ENCODE measurements at places on chromosomes 6 and 20.

GRCh38 chr6:15400572-15401004 is 154.7 kb downstream of the JARID2 start:
- peak; percentile 55 for DNase-seq

DNA sequence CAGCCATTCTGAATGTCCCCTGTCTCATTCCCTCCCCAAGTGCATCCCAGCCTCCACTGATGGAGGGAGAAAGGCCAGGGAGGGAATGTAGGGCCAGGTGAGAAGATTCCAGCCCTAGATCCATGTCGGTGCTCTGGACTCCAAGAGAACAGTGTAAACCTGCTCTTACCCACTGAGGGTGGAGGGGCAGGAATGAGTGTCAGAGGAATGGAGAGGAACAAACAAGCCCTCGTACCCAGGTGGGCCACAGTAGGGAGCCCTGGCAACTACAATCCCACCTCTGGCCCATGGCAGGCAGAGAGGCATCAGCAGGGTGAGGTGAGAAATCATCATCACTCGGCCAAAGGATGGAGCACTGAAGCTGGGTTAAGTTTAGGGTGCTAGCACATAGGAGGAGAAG is 54.6 kb downstream of the STAU1 start:
- no peak for DNase-seq

- no peak for DNase-seq
These were observed 192.7 kb upstream of the PMEPA1 start for GRCh38 chr20:57902473-57902872.

- DNase-seq, result no peak
These were observed 13.9 kb downstream of the JPH2 start for GRCh38 chr20:44173116-44173515.

GRCh38 chr6:132813173-132813856 is 1.1 kb upstream of the RPS12 start:
- no peak for DNase-seq

- no peak for DNase-seq
These were observed 16.9 kb downstream of the RAB44 start for GRCh38 chr6:36714511-36714910.

DNA sequence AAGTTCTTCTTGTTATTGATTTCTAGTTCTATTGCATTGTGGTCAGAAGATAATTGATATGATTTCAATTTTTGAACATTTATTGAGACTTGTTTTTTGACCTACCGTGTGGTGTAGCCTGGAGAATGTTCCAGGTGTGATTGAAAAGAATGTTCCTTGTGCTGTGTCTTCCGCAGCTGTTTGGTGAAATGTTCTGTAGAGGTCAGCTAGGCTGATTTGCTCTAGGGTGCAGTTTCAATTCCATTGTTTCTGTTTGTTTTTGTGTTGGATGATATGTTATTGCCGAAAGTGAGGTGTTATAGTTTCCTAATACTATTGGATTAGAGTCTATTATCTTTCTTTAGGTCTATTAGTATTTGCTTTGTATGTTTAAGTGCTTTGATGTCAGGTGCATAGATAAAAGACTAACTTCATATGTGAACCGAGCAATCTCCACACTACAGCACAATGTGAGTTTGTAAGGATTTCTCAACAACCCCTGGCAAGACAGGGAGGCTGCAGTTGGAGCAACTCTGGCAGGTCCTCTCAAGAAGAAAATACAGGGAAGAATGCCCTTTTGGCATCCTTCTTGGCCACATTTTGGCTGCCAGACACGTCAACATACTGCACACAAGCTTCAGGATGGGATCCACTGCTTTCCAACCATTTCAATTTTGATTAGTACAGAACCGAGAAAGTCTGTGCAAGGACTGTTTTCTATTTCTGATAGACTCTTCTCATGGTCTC is 320.7 kb downstream of the RNF144B start:
- DNase-seq, result no peak

DNA sequence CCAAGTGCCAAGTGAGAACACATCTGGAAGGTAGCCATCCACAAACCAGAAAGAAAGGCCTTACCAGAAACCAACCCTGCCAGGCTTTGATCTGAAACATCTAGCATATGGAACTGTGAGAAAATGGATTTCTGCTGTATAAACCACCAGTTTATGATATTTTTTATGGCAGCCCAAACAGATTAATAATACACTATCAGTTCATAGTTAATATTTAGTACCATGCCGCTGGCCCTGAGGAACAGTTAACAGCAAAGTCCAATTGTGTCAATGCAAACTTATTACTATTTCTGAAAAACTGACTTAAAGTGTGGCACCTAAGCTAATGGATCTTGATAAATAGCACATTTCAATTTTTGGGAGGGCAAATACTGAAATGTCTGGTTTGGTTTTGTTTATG is 35.4 kb upstream of the PRSS35 start:
- no peak for DNase-seq

DNA sequence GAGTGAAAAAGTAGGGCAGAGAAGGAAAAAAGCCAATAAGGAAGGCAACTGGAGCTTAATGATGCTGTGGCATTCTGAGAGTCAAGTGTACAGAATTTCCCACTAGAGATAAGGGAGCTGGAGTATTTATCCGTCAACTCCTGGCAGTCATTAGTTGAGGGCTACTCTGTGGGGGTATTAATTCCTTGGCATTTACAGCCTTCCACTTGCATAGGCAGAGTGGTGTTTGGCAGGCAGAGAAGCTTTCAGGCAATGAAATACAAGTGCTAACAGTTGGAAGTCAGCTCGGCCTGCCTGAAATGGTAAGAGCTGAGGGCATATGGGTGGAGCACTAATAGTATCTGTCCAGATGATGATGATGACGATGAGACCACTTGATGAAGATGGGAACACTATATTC is 207.3 kb upstream of the FLRT3 start:
- no peak for DNase-seq

DNA sequence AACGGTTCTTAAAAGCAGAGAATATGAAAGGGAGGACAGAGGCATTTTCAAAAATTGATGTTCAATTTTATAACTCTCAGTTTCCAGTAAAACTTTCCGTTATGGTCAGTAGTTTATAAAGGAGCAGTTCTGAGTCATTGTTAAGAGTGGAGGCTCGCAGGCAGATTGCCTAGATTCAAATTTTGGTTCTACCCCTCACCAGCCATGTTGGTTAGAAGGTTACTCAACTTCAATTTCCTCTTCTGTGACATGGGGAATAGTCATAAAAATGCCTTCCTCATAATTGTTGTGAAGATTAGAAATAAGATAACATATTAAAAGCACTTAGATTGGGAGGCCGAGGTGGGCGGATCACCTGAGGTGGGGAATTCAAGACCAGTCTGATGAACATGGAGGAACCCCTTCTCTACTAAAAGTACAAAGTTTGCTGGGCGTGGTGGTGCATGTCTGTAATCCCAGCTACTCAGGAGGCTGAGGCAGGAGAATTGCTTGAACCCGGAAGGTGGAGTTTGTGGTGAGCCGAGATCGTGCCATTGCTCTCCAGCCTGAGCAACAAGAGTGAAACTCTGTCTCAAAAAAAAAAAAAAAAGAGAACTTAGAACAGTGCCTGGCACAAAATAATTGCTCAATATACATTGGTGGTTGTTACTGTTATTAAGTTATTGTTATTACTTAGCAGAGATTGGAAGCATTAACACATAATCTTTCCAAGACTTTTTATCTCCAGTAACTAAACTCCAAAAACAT is 348.9 kb downstream of the NRN1 start:
- DNase-seq, result no peak

GRCh38 chr6:97081010-97081590 is 156.6 kb downstream of the KLHL32 start:
- no peak for DNase-seq

GRCh38 chr6:116370760-116371119 is at the start of gene DSE:
Gene DSE, plus strand, starts transcription at chr6:116370947. Its CDS starts 28,304 bp downstream, at chr6:116399251.
- DNase-seq, result peak; percentile 50

DNA sequence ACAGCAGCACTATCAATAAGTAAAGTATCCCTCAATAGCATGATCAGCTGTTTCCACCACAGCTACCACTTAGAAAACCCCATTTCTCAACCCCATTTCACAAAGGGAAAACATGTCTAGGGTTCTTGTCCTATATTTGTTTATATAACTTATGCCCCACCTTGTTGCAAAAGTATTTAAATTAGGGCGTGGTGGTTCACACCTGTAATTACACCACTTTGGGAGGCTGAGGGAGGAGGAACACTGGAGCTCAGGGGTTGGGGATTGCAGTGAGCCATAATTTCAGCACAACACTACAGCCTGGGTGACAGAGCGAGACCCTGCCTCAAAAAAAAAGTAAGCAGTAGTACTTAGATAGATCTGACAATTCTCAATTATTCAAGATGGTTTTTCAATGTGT is 3.7 kb downstream of the MRPL14 start:
- no peak for DNase-seq

DNA sequence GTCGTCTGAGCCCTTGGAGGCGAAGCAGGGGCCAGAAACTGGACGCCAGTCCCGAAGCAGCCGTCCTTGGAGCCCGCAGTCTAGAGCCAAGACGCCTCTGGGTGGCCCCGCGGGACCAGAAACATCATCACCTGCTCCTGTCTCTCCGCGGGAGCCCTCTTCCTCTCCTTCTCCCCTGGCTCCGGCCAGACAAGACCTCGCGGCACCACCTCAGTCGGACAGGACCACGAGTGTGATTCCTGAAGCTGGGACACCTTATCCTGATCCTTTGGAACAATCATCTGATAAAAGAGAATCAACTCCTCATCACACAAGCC is 416 bp downstream of the RSPH4A start:
- no peak for DNase-seq

- DNase-seq, result no peak
These were observed 329.7 kb downstream of the CDH4 start for GRCh38 chr20:61581825-61582188.

DNA sequence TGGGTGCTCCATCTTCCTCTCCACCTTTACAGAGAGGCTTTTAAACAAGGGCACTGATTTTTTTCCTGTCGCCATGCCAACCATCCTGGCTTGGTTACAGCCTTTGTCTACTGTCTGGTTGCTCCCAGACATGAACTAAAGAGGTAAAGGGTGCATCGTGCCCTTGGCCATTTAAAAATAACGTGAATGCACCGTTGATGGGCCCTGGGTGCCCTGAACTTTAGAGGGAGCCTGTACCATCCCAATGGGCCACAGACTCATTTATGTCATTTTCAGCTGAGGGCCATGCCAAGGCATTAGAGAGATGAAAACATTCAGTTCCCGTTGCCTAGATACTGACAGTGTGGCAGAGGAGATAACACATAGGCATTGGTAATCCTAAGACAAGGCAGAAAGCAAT is 23.3 kb downstream of the TMC2 start:
- DNase-seq, result peak; percentile 31

- DNase-seq, result no peak
These were observed 200.3 kb downstream of the ANKRD60 start for GRCh38 chr20:58028123-58028522.

DNA sequence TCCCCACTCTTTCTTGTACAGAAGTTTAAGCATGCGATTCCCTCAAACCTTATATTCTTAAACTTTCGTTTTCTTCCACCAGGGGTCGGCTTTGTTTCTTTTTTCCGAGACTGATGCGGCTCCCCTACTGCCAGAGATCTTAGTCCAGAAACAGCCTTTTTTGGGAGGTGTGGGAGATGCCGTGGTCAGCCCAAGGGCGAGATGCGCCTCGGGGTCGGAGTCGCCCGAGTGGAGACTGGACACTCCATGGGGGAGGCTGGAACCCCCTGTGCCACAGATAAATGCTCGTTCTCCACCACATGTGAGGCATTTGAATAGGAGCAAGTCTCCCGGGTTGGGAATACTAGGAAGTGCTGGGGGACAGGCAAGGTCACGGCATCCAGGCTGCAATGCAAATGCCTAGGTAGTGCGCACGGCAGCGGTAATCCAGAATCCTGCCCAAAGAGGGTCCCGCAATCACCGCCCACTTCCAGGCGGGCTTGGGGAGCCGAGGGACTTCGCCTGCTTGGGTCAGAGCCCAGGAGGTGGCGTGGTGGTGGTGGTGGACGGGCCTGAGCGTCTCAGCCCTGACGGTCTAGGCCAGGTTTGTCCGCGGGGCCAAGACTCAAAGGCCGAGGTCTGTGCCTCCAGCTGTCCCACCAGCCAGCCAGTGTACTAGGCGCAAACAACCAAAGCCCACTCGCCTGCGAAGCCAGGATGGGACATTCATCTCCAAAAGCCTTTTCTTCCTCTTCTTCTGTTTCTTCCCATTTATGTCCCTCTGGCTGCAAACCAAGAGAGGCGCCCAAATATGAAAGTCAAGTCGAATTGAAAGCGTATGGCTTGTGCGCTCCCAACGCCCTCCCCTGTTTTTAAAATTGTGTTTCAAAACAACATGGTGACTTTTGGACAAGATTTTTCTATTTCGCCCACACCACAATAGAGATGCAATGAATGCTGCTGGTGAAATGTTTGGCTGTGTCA is 39.3 kb upstream of the OSTM1 start:
- DNase-seq, result no peak

DNA sequence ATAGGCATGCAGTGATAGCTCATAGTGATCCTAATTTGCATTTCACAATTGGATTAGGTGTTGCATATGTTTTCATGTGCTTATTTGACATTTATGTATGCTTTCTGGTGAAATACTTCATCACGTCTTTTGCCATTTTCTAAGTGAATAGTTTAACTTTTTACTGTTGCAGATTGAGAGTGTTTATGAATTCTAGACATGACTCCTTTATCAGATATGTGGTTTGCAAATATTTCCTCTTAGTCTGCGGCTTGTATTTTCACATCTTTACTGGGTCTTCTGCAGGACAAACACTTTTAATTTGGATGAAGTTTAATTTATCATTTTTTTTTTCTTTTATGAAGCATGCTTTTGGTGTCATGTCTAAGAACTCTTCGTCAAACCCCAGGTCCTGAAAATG is 39.2 kb downstream of the CCN2 start:
- DNase-seq, result no peak

GRCh38 chr6:158955255-158955654 is 44.7 kb downstream of the RSPH3 start:
- DNase-seq, result no peak

- DNase-seq, result peak; percentile 44
These were observed 719 bp downstream of the HSP90AB1 start for GRCh38 chr6:44247338-44248302.

GRCh38 chr6:41527721-41528408 is 18.3 kb upstream of the FOXP4 start:
- no peak for DNase-seq

DNA sequence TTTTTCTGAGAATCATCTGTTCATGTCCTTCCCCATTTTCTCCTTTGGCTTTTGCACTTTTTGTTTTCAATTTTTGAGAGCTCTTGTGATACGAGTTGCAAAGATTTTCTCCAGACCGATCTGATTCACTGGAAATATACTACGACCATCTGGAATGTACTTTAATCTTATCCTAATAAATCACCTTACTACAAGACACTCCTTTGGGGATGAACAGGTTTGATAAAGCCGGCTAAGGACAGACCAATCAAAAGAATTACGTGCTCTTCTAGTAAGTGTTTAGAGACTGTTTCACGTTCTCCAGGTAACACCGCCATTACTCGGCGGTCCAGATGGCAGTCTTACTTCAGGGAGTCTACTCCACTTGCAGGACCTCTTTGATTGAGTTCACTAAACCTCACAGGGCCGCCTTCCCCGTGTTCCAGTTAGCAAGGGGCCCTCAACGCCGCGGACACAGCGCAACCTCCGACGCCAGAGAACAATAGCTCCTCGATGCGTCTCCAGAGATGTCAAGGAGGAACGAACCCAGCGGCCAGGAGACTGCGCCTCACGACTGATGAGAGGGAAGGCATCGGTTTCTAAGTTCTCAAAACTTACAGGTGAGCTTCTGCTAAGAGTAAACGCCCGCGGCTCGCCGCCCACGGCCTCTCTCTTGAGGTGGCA is 920 bp upstream of the WTAP start:
- no peak for DNase-seq

All from anterior cingulate cortex (tissue), 58 donors.